ENCODE measurements at places on chromosomes 2 and 18. TPM values are rescaled to one million over a fixed set of nuclear protein-coding genes. Genes with fewer than 3 reads are reported as not detected.
A peak's percentile ranks its signal among the peaks of the same experiment; 100 is the strongest.

DNA sequence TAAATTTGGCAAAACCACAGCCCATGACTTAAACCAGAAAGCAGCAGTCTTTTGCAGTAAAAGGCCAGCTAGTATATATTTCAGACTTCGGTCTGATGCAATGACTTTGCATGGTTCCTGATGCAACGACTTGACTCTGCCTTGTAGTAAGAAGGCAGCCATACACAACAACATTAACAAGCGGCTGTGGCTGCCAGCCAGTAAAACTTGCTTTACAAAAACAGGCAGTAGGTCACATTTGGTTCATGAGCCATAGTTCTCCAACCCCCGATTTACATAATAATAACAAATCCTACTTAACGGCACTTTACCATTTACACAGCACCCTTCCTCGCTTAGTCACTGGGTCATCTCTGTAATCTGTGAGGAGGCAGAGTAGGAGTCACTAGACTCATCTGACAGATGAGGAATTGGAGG is 410.3 kb downstream of the LRATD1 start:
- peak; percentile 71 for DNase-seq

GRCh38 chr2:171136024-171136423 is 24.7 kb downstream of the TLK1 start:
- no peak for DNase-seq

GRCh38 chr2:237743561-237744269 is 54.9 kb upstream of the RBM44 start:
- no peak for DNase-seq

DNA sequence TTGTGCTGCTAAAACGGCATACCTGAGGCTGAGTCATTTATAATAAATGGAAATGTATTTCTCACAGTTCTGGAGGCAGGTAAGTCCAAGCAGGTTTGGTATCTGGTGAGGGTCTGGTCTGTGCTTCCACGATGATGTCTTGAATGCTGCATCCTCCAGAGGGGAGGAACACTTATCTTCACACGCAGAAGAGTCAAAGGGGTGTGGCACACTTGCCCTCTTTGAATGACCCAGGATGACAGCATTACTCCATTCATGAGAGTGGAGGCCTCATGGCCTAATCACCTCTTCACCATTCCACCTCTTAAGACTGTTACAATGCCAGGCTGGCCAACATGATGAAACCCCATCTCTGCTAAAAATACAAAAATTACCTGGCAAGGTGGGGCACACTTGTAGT is 61.0 kb downstream of the NCAPH start:
- DNase-seq = no peak

The CLASP1 gene
- 36.1 TPM for total RNA-seq

The ADD2 gene
- total RNA-seq = 0.21 TPM
